Endothelial cell of umbilical vein (primary cell): ENCODE measurements at places on chromosomes 5 and 9. TPM values are rescaled to one million over a fixed set of nuclear protein-coding genes. Genes with fewer than 3 reads are reported as not detected.

Gene CCL21
- polyA plus RNA-seq = 0.17 TPM in 1 of 2 replicates, not detected in the other

Gene ASPN
- not detected in 2 replicates for polyA plus RNA-seq

GRCh38 chr5:133509742-133510079 is 102.6 kb downstream of the FSTL4 start:
- H3K4me3 ChIP-seq = no peak overlapping the region
- H3K36me3 ChIP-seq = no peaks in the 10 kb centered on the region
- DNase-seq = no peak
- no peak overlapping the region for H3K27ac ChIP-seq
- H3K4me1 ChIP-seq = no peaks in the 10 kb centered on the region

GRCh38 chr9:5489630-5490490 is 20.5 kb upstream of the PDCD1LG2 start:
- H3K36me3 ChIP-seq = no peaks in the 10 kb centered on the region
- peaks cover 43% of the 10 kb centered on the region for H3K4me1 ChIP-seq
- no peak overlapping the region for H3K4me3 ChIP-seq
- DNase-seq = no peak
- peak overlapping the region; percentile 74 for H3K27ac ChIP-seq

- no peaks in the 10 kb centered on the region for H3K36me3 ChIP-seq
- no peak overlapping the region for H3K4me3 ChIP-seq
- peaks cover 38% of the 10 kb centered on the region for H3K4me1 ChIP-seq
- H3K27ac ChIP-seq = no peak overlapping the region
Measured at GRCh38 chr9:104868687-104869404, 59.1 kb downstream of the ABCA1 start.

- H3K27me3 ChIP-seq = no peaks in the 10 kb centered on the region
- DNase-seq = no peak
- H3K27ac ChIP-seq = no peak overlapping the region
- no peak overlapping the region for H3K4me3 ChIP-seq
Measured at GRCh38 chr5:17723876-17724275, 89.6 kb downstream of the TAF11L14 start.

GRCh38 chr5:153498516-153498915 is 8.0 kb downstream of the GRIA1 start:
- H3K36me3 ChIP-seq = no peaks in the 10 kb centered on the region
- no peak overlapping the region for H3K27ac ChIP-seq
- no peaks in the 10 kb centered on the region for H3K4me1 ChIP-seq
- DNase-seq = no peak

- H3K36me3 ChIP-seq = no peaks in the 10 kb centered on the region
- H3K27me3 ChIP-seq = no peaks in the 10 kb centered on the region
- H3K4me3 ChIP-seq = no peak overlapping the region
- no peak for DNase-seq
Measured at GRCh38 chr5:175035882-175036533, 311.6 kb downstream of the MSX2 start.

GRCh38 chr5:122723606-122724352 is 51.1 kb upstream of the SNX2 start:
- peaks cover 20% of the 10 kb centered on the region for H3K4me1 ChIP-seq
- no peaks in the 10 kb centered on the region for H3K27me3 ChIP-seq

- no peaks in the 10 kb centered on the region for H3K36me3 ChIP-seq
- peak; percentile 81 for DNase-seq
- H3K4me1 ChIP-seq = peaks cover 22% of the 10 kb centered on the region
- H3K27me3 ChIP-seq = no peaks in the 10 kb centered on the region
- H3K4me3 ChIP-seq = no peak overlapping the region
- peak overlapping the region; percentile 86 for H3K27ac ChIP-seq
Measured at GRCh38 chr9:135992486-135993408, 31.6 kb upstream of the UBAC1 start.

GRCh38 chr5:124986667-124987066 is 240.2 kb upstream of the ZNF608 start:
- no peak overlapping the region for H3K27ac ChIP-seq
- no peak for DNase-seq
- H3K27me3 ChIP-seq = no peaks in the 10 kb centered on the region
- no peaks in the 10 kb centered on the region for H3K36me3 ChIP-seq
- no peak overlapping the region for H3K4me3 ChIP-seq

- no peaks in the 10 kb centered on the region for H3K27me3 ChIP-seq
- H3K4me3 ChIP-seq = no peak overlapping the region
- H3K4me1 ChIP-seq = peaks cover 11% of the 10 kb centered on the region
- no peak for DNase-seq
- H3K36me3 ChIP-seq = peaks cover 8% of the 10 kb centered on the region
- no peak overlapping the region for H3K27ac ChIP-seq
Measured at GRCh38 chr5:154449786-154450185, 4.0 kb downstream of the SAP30L start.

DNA sequence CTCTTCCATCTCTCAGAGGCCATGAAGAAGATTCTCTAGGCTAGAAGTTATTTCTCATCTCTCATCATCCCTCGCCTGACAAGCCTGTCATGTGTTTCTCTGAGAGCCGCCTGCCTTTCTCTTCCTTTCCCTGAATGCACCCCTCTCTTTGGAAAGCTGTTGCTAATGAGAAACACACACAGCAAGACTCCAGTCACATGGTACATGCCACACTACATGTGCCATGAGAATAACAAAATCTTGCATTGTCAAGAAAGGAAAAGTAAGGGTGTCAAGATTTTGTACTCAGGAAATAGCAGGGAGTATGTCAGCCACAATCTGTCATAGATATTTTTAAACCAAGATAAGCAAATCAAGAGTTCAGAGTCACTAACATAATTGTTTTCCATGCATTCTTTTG is 8.9 kb downstream of the AGXT2 start:
- no peaks in the 10 kb centered on the region for H3K36me3 ChIP-seq
- no peak overlapping the region for H3K27ac ChIP-seq
- peaks cover 3% of the 10 kb centered on the region for H3K27me3 ChIP-seq
- DNase-seq = no peak
- H3K4me1 ChIP-seq = no peaks in the 10 kb centered on the region
